ENCODE measurements at places on chromosomes 13 and 19.
A peak's percentile ranks its signal among the peaks of the same experiment; 100 is the strongest.

GRCh38 chr19:32104850-32105235 lies 240.6 kb upstream of the ZNF507 start:
- no peak for DNase-seq

DNA sequence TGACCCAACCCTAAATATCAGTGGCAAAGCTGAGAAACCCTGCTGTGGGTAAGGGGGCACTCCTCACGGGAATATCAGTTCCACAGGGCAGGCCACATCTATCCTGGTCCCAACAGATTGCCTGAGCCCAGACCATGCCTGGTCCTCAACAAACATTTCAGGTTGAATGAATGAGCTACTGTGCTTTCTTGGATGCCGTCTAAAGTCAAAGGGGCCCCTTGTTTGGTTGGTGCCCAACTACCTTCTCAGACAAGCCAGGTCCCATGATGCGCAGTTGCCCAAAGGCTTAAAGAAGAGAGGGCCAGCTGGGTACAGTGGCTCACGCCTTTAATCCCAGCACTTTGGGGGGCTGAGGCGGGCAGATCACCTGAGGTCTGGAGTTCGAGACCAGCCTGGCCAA lies 2.4 kb downstream of the DPP9 start:
- DNase-seq: no peak

GRCh38 chr13:33108620-33109019 lies 92.4 kb downstream of the KL start:
- DNase-seq: no peak

GRCh38 chr13:74098077-74098476 lies 36.1 kb downstream of the KLF12 start:
- DNase-seq: no peak

- no peak for DNase-seq
Observed at GRCh38 chr19:19900139-19900728, 512 bp upstream of the ZNF93 start.

- no peak for DNase-seq
Observed at GRCh38 chr19:38713865-38714264, 30.4 kb downstream of the CAPN12 start.

- peak; percentile 71 for DNase-seq
Observed at GRCh38 chr19:44447916-44448674, at the start of gene ZNF229. TSS of gene ZNF229 (minus strand) at chr19:44448472. CDS start at chr19:44442847, 5,625 bp downstream.

GRCh38 chr19:57537953-57538547 lies 10.9 kb downstream of the ZNF549 start:
- no peak for DNase-seq

GRCh38 chr13:54775501-54776191 lies 1747.0 kb downstream of the OLFM4 start:
- no peak for DNase-seq

DNA sequence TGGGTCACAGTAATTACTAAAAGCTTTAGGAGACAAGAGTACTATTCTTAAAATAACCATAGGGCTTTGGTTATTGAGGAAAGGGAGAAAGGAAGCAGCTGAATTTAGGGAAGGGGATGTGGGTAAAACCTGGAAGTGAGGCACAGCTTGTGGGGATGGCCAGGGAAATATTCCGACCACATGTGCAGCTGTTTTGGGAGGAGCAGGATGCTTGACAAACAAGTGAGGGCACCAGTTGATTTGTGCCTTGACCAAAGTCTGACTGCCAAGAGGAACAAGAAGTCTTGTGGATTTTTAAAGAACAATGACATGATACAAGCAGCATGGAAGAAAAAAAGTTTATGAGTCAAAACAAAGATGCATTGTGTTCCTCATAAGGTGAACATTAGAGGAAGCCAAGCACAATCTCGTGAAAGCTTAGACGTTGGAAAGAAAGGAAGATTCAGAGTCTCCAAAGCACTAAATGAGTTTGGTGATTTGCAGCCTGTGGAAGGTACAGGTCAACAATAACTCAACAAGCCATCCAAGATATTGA lies 108.5 kb upstream of the GPC6 start:
- no peak for DNase-seq

DNA sequence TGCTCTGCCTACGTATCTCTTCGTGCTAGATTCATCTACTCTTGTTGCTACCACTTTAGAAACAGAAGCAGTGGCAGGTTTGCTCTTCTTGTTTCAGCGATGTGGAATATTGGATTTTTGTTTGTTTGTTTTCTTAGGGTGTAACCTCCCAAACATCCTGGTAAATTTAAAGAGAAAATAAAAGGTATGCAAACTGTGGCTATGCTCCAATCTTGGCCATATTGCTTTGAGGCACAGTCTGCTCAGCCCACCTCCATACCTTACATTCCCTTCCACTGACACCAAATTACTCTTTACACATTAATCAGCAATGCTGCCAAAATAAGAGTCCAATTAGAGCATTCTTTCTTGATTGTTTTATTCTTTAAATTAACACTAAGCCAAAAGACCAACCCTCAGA lies 25.2 kb upstream of the UBL3 start:
- DNase-seq: no peak

DNA sequence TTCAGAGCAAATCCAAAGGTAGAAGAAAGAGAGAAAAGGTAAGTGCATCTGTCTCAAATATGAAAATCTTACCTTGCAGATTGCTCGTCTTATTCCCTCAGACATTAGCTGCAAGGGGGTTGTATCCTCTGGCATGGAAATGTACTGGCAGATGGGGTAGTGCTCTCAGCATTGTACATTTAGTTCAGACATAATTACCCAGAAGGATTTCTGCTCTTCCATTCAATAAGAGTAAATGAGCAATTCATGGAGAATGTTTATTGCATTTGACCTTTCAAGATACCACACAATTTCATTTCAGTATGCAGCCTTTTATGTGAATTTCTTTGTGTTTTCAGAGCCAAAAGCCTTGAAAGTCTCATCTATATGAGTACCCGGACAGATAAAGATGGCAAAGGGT lies 63.8 kb downstream of the SCEL start:
- no peak for DNase-seq

GRCh38 chr19:47405197-47405550 lies 14.2 kb downstream of the MEIS3 start:
- no peak for DNase-seq

- no peak for DNase-seq
Observed at GRCh38 chr13:75339635-75340374, 142.2 kb downstream of the TBC1D4 start.

GRCh38 chr19:7676854-7677253 lies at the start of gene MCEMP1:
TSS of gene MCEMP1 (plus strand) at chr19:7677090. CDS start at chr19:7677121, 31 bp downstream.
- DNase-seq: peak; percentile 83

DNA sequence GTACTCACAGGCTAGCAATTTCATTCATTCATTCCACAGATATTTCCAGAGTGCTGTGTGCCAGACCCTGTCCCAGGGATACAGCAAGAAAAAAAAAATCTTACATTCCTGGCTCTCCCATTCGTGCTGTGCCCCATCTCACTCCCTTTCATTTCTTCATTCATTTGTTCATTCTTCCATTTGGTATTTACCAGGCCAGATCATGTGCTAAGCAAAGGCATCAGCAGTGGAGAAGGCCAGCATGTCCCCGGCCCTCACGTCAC lies 2.3 kb downstream of the MAP3K10 start:
- DNase-seq: no peak

- peak; percentile 23 for DNase-seq
Observed at GRCh38 chr19:38265213-38265861, 964 bp downstream of the SPINT2 start.

GRCh38 chr19:31147234-31147633 lies 202.0 kb downstream of the TSHZ3 start:
- no peak for DNase-seq
